ENCODE measurements at places on chromosomes 5 and 9.

DNA sequence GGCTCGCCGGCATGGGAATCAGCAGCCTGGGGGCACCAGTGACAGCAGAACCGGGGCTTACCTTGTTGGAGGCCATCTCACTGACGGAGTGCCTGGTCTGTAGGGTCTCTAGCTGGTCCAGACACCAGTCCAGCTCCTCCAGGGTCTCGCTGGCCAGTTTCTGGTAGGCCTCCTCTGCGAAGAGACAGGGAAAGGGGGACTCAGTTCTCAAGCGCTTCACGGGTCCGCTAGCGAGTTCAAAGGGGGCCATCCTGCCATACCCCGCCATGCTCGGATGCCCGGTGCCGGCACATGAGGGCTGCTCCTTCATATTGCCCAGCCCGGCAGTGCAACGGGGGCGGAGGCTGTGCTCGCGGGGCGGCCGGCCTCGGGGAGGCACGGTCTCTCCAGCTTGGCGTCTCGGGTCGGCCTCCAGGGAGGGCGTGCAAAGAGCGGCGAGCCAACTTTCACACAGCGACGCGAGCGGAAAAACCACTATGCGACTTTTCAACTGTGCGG lies 456.0 kb downstream of the RAB3C start:
- DNase-seq: no peak

- no peak for DNase-seq
These were observed 70.6 kb downstream of the LRSAM1 start for GRCh38 chr9:127521919-127522304.

DNA sequence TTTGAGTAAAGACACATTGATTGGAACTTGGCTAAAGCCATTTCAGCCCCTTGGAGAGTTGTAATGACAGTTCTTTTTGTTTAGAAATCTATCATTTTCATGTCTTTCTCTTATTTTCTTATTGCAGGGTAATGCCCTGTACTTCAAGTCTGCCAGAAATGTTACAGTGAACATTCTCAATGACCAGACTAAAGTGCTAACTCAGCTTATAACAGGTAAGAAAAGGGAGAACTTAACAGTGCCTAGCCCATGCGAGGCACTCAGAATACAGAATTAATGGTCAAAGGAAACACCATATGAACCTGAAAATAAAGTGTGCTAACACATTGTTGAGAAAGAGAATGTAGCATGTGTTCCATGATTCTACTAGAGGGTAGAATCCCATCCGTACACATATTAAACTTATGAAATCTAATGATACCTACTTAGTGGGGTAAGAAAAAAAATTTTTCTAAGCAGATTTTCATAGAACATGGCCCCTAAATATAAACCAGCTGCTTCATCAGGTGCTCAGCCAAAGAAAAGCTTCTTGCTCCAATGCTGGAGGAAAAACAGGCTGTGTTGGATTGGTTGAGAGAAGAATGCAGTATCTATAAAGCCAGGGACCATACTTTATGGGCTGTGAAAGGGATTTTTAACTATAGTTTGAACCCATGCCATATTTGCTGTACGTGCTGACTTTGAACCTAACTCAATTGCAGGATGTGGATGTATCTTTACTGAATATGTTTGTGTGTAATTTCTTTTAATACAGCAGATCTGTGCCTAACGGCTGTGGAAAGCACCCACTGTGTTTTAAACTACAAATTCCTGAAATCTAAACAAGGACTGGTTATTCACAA lies 260.8 kb upstream of the PPP1R2B start:
- DNase-seq: no peak

- no peak for DNase-seq
These were observed 213.5 kb downstream of the MEF2C start for GRCh38 chr5:88669371-88670050.

- DNase-seq: no peak
These were observed 7.2 kb downstream of the IRGM start for GRCh38 chr5:150853561-150853960.

GRCh38 chr5:99771296-99771695 lies 763.9 kb upstream of the FAM174A start:
- no peak for DNase-seq

GRCh38 chr5:67206929-67207328 lies 10.3 kb upstream of the CD180 start:
- DNase-seq: peak; percentile 62

DNA sequence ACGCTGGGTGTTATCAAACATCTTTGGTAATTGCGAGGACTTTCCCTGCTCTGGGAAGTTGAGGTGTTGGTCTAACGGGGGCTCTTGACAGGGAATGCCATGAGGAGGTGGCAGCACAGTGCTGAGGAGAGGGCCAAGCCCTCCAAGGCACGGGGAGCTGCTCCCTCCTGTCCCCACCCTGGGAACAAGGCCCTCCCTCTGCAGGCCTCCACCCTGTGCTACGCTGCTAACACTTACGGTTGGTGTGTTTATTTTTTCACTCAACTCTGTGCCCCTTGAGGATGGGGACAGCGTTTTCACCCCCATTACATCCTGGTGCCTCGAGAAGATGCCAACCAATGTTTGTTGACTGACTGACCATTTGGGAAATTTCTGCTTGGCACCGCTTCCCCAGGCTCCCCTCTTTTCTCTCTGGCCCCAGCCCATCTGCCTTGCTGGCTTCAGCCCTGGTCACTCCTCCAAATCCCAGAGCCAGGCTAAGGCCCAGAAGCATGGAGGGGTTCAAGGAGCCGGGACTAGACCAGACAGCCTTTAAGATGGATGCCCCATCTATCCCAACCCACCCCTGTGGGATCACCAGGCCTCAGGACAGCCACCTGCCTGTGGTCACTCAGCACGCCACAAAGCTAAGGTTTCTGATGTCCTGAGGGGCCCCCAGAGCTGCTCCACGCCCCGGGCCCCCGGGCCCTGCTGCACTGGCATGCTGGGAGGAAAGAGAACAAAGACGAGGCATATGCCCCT lies 125.7 kb downstream of the BARX1 start:
- DNase-seq: no peak

DNA sequence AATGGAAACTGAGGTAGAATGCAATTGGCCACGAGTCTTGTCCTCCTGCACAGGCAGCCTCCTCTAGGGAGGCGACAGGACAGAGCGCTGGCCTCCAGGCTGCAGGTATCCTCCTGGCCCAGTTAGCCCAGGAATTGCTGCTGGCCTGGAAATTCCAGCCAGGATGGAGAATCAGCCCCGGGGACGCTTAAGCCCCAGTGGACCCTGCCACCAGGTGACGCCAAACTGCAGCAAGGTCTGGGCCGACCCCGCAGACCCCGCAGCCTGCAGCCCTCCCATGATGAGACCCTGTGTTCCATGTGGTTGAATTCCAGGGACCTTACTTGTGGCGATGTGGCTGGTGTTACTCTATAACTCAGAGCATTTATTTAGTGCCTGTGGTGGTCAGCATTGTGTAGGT lies 7.3 kb downstream of the CACFD1 start:
- no peak for DNase-seq

DNA sequence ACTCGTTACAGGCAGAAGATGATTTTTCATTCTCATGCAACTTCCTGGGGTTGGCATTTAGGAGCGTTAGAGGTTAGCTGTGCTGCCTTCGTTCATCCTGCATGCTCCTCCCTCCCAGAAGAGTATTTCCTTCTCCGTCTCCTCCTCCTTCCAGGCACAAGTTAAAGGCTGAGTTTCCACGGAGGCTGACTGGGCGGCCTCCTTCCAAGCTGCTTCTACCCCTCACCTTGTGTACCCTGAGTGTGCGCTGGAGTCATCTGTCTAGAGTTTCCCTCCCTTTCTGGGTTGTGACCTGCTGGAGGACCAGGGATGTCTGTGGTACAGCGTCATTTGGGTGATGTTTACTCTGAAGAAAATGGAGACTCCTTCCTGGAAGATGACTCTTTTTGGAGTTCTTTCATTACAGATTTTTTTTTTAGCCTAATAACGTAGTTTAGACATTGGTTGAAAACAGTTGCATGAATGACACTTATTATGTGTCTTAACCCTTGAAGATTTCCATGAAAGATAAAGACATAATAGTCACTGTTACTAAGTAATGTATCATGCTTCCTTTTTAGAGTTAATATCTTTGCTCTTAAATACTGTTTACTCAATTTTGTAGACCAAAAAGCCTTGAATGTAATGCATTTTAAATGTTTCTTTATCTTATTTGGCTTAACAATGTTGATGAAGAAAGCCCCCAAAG lies 146.9 kb downstream of the TENT4A start:
- DNase-seq: no peak

DNA sequence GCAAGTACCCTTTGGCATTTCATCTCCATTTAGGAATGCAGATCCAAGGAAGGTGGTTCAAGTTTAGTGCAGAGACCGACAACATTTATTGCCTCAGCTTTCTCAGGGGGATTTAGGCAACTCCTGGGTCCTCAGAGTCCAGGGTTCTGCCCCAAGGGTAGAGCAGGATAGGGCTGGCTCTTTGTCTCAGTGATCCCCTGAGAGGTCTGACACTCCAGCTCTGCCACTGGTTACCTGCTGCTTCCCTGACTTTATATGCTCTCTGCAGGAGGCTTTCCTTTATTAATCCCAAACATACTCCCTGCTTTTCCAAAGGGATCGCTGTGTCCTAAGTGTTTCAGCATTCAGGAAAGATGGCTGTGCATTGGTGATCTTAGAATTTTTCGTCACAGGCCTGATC lies 37.2 kb downstream of the TRPC7 start:
- DNase-seq: no peak

- DNase-seq: no peak
These were observed 24.2 kb downstream of the TNFAIP8 start for GRCh38 chr5:119379942-119380547.

- no peak for DNase-seq
These were observed 64.2 kb downstream of the FGF18 start for GRCh38 chr5:171483551-171484135.

DNA sequence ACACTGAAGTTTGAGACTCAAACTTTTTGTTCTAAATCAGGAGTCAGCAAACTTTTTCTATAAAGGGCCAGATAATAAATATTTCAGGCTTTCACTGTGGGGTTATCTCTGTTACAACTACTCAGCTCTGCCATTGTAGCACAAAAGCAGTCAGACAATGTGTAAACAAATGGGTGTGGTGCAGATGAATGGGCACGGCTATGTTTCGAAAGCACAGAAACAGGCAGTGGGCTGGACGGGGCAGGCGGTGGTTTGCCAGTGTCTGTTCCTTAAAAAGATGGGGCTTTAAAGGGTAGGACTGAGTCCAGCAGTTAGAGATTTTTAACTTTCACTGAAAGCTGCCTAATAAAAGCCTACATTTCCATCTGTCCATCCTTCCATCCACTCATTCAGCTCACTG lies 48.9 kb downstream of the PFDN1 start:
- DNase-seq: no peak

DNA sequence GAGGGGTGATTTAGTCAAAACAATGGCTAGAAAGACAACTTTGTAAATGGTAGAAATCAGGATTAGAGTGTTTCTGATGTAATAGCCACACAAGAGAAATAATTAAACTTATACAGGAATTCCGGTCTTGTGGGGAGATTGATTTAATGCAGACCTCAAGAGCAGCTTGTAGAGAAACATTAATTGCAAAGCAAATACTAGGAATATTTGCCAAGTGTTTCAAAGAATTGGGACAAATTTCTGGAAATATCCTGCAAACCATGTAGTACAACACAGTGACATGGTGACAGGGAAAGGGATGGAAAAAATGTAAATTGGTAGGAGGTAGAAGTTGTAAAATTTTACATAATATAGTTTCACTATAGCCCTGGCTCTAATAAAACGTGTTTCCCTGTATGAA lies 28.9 kb downstream of the NLN start:
- DNase-seq: no peak

GRCh38 chr5:118988866-118989180 lies 476 bp upstream of the DTWD2 start:
- DNase-seq: no peak

- no peak for DNase-seq
These were observed 606.7 kb downstream of the PSAT1 start for GRCh38 chr9:78903581-78903980.

GRCh38 chr5:141413540-141414069 lies 818 bp downstream of the PCDHGA10 start:
- no peak for DNase-seq

DNA sequence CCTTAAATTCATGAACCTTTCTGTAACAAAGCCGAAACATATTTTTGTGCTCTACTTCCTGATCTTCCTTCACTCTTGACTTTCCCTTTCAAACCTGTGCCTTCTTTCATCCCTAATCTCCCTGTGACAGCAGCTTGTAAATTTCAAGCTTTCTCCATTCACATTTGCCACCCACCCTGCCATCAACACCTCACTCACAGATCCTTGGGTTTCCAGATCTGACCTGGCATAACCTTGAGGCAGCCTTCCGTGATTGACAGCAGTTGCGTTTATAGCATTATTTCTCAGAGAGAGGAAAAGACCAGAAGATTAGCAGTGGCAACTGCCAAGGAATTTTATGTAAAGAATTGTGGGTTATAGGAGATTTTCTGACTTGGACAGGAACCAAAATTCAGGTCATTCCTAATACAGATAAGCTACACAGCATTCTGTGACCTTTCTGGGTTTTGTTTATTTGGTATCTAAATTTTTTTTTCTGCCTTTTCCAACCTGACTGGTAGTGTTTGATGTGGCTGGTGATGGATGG lies 260.0 kb downstream of the NR2F1-AS1 start:
- no peak for DNase-seq

- no peak for DNase-seq
These were observed 61.2 kb upstream of the CNOT6 start for GRCh38 chr5:180433032-180433422.

- no peak for DNase-seq
These were observed 41.2 kb upstream of the VCAN start for GRCh38 chr5:83430130-83431010.

DNA sequence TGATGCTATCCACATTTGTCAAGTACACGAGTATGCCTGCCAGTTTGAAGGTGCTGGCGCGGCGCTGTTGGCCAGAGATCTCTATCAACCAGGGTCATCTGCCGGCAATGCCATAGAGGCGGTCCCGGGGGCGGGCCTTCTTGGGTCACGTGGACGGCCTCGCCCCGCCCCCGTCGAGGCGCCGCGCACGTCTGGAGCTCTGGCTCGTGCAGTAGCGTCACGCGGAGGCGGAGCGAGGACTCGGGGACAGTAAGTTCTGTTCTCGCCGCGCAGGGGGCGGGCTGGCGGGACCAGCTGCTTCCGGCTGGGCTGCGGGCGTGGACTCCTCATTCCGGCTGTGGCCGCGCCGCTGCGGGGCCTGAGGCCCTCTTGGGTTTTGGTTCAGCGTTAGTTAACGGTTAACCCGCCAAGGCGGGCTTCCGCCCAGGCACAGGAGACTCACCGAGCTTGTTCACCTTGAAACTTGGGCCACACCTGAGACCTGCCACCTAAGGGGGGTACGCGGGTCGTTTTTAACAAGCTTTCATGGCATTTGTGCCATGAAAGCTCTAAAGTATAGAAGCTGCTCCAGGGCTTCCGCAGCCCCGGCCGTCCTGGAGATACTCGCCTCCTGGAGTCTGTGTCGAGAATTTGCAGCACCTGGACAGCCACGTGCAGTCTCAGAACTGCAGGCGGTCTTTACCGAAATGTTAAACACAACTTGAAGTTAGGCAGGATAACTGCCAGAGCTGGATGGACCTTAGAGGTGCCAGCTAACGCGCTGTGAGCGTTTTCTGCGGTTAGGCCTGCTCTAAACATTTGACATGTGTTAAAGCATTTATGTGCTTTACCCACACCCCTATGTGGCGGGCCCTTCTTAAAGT lies at the start of gene RFESD:
TSS of gene RFESD (plus strand) at position 209 of the 863 bp plus-strand sequence. CDS start 5,495 bp downstream, outside the sequence.
- DNase-seq: peak; percentile 86

GRCh38 chr5:180785121-180785781 lies 17.4 kb downstream of the MGAT1 start:
- no peak for DNase-seq

Data from non-pigmented ciliary epithelial cell (primary cell).